Activated CD4-positive, alpha-beta T cell treated with anti-CD3 and anti-CD28 coated beads, Interleukin-2, amount 10 ng/mL, durations not matched to agents 7 days and 5 days (primary cell): ENCODE measurements at places on chromosomes 16 and 17. TPM values are rescaled to one million over a fixed set of nuclear protein-coding genes. Genes with fewer than 3 reads are reported as not detected.
A peak's percentile ranks its signal among the peaks of the same experiment; 100 is the strongest.

DNA sequence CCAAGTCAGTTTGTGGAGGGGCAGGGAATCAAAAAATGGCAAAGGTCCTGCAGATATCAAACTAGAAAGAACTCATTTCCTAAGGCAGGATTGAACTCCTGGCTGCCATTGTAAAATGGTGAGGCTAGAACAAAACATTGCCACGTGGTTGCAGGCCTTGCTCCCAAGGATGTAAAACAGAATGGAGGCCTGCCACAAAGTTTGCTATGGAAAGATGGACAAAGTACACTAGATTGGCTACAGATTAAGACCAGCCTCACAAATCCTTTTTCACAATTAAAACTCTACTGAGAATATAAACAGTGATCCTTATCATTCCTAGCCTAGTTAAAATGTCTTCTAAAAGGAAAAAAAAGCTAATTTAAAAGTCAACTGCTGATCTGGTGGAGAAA is 30.9 kb downstream of the PHKB start:
- peaks cover 11% of the 10 kb centered on the region for H3K4me1 ChIP-seq
- H3K27me3 ChIP-seq = no peaks in the 10 kb centered on the region
- no peak overlapping the region for H3K27ac ChIP-seq

GRCh38 chr16:9151074-9151473 is 59.6 kb downstream of the HAPSTR1 start:
- H3K27ac ChIP-seq = no peak overlapping the region
- no peak overlapping the region for H3K4me3 ChIP-seq
- H3K4me1 ChIP-seq = no peaks in the 10 kb centered on the region
- no peak for DNase-seq

DNA sequence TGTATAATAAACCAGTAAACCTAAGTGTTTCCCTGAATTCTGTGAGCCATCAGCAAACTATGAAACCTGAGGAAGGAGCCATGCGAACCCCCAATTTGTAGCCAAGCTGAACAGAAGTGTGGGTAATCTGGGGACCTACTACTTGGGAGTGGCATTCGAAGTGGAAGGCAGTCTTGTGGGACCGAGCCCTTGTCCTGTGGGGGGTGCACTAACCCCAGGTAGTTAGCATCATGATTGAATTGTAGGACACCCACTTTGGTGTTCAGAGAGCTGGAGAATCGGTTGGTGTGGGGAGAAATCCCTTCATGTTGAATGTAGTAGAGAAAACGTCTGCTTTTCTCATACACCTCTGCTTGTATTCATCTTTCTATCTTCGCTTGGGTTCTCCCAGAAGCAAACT is 79.7 kb upstream of the CPHXL start:
- no peaks in the 10 kb centered on the region for H3K4me1 ChIP-seq
- no peak for DNase-seq
- no peaks in the 10 kb centered on the region for H3K36me3 ChIP-seq
- H3K4me3 ChIP-seq = no peak overlapping the region
- H3K27me3 ChIP-seq = peaks cover 6% of the 10 kb centered on the region

DNA sequence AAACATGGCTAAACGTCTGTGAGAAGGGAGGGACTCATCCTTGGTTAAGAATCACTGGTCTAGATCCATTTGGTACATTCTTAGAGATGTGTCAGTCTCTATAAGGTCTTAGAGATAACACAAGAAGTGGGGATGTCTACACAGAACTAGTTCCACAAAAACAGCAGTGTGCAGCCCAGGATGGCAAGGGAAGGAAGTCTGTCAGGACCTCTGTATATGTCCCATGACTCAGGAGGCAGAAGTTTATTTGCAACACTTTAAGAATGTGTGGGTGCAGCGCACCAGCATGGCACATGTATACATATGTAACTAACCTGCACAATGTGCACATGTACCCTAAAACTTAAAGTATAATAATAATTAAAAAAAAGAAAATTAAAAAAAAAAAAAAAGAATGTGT is 548.5 kb upstream of the SOX9 start:
- no peaks in the 10 kb centered on the region for H3K27me3 ChIP-seq
- no peak overlapping the region for H3K27ac ChIP-seq
- H3K4me3 ChIP-seq = no peak overlapping the region
- no peaks in the 10 kb centered on the region for H3K4me1 ChIP-seq
- H3K36me3 ChIP-seq = no peaks in the 10 kb centered on the region
- DNase-seq = no peak

Gene TOX3
- not detected for total RNA-seq

GRCh38 chr16:49343291-49343690 is 30.3 kb upstream of the C16orf78 start:
- H3K27me3 ChIP-seq = no peaks in the 10 kb centered on the region
- H3K36me3 ChIP-seq = no peaks in the 10 kb centered on the region
- H3K27ac ChIP-seq = no peak overlapping the region
- no peak for DNase-seq
- H3K4me3 ChIP-seq = no peak overlapping the region

Gene P3H4
- 2.4 TPM for total RNA-seq

Gene GUCY2D
- total RNA-seq = not detected

Gene TBC1D26
- not detected for total RNA-seq

Gene OTOP3
- not detected for total RNA-seq

GRCh38 chr16:13630374-13630773 is 289.6 kb upstream of the ERCC4 start:
- H3K4me3 ChIP-seq = no peak overlapping the region
- H3K36me3 ChIP-seq = no peaks in the 10 kb centered on the region
- no peak for DNase-seq

GRCh38 chr16:28145796-28146195 is 66.0 kb downstream of the XPO6 start:
- peaks cover 70% of the 10 kb centered on the region for H3K36me3 ChIP-seq
- DNase-seq = no peak
- H3K27ac ChIP-seq = no peak overlapping the region

Gene SLC35G3
- not detected for total RNA-seq

Gene IL17C
- not detected for total RNA-seq

Gene CD300E
- total RNA-seq = not detected

DNA sequence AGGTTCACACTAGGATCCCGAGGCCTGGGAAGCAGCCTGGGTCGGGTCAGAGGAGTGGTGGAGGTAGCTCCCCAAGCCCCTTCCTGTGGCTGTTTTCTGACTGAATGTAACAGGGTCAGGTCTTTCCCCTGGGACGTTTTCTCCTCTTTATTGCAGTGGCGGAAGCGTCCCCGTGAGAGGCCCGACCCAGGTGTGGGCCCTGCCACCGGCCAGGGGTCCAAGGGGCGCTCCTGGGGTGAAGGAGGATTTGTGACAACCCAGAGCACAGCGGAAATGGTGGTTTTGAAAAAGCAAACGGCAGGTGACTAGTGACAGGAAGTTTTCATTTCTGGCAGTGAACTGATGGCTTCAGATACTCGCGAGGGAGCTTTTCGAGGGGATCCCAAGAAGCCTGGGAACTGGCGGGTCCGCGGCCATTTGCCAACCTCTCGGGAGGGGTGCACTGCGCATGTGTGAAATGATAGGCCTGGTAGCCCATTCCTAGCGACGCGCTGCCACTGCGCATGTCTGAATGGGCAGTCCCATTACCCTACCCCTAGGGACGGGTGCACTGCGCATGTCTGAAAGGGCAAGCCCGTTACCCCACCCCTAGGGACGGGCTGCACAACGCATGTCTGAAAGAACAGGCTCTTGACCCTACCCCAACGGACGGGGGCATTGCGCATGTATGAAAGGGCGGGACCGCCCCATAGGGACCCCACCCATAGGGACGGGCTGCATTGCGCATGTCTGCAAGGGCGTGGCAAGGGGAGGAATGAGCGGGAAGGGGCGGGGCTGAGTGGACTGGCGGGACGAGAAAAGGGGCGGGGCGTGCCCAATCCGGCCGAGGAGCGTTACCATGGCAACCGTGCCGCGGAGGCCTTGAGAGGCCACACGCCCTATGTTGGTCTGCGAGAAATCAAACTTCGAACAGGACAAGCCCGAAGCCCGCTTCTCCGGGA is 1747.9 kb downstream of the TP53TG3F start:
- no peak overlapping the region for H3K4me3 ChIP-seq
- H3K27me3 ChIP-seq = no peaks in the 10 kb centered on the region
- no peaks in the 10 kb centered on the region for H3K36me3 ChIP-seq
- DNase-seq = no peak

DNA sequence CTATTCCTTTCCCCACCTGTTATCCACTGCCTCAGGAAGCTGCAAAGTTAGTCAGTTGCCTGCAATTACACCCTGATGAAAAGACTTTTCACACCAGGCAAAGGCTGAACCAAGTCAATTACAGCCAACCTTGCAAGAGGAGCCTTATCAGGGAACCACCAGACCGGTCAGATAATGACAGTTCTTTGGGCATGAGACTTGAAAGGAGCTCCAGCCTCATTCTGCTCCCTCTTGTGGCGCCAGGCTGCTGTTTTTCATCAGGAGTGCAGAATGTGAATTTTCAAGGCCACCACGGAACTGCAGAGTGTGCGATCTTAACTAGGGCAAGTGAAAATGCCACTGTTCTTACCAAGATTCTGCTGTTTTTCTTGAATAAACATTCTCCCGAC is 22.5 kb downstream of the DNAI2 start:
- H3K27ac ChIP-seq = no peak overlapping the region
- peaks cover 23% of the 10 kb centered on the region for H3K4me1 ChIP-seq
- H3K27me3 ChIP-seq = peaks cover 9% of the 10 kb centered on the region
- H3K4me3 ChIP-seq = no peak overlapping the region
- peak; percentile 56 for DNase-seq

DNA sequence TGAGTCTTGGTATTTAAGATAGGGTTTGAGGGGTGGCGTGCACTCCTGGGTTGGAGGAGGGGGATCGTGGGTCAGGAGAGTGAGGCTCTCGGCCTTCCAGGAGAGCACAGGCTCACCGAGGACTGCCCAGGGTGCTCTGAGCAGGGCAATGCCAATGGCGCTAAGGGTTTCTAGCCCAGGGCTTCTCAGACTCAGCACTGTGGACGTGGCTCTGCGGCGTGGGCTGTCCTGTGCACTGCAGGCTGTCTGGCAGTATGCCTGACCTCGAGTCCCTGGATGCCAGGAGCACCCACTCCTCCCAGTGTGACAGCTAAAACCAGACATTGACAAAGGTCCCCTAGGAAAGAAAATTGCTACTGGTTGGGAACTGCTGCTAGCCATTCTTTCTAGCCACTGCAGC is 37.2 kb upstream of the ENDOV start:
- DNase-seq = no peak
- no peak overlapping the region for H3K27ac ChIP-seq
- H3K27me3 ChIP-seq = no peaks in the 10 kb centered on the region

- no peak overlapping the region for H3K4me3 ChIP-seq
- no peaks in the 10 kb centered on the region for H3K27me3 ChIP-seq
- H3K27ac ChIP-seq = no peak overlapping the region
- H3K36me3 ChIP-seq = no peaks in the 10 kb centered on the region
- DNase-seq = no peak
- H3K4me1 ChIP-seq = no peaks in the 10 kb centered on the region
Observed at GRCh38 chr17:60743799-60744198, 66.1 kb downstream of the BCAS3 start.

Gene TGFB1I1
- total RNA-seq = 0.48 TPM

DNA sequence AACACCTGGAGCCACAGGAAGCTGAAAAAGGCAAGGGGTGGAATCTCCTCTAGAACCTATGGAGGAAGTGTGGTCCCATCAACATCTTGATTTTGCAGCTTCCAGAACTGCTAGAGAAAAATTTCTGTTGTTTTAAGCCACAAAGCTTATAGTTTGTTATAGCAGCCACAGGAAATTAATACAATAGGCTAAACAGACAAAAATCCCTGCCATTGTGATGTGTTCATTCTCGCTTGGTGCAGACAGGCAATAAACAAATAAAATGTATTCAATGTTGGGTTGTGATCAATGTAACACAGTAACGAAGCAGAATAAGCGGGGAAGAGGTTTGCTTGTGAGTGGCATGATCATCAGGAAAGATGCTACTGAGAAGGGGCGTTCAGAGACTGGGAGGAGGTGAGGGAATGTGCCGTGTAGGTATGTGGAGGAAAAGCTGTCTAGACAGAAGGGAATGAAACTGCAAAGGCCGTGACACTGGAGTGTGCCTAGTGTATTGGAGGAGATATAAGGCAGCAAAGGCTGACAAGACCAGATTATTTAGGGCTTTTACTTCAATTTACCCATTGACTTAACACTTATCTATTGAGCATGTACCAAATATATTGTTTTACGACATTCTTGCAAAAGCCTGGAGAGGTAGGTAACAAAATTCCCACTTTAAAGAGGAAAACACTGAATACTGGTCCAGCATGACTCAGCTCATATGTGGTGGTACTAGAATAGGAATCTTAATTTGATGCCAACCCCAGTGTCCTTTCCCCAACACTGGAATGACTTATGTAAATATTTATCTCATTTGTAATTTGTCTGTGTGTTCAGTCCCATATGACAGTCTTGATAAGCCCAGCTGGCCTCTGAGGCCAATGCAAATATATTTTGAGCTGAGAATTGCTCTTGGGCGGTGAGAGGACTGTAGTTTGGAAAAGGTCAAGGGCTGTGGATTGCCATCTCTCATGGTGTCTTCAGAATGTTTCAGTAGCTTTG is 375.9 kb downstream of the CDH13 start:
- no peaks in the 10 kb centered on the region for H3K27me3 ChIP-seq
- H3K36me3 ChIP-seq = no peaks in the 10 kb centered on the region
- H3K27ac ChIP-seq = no peak overlapping the region
- no peak for DNase-seq

Gene ODAD4
- total RNA-seq = 0.40 TPM

Gene KCNJ12
- total RNA-seq = not detected
